ENCODE measurements at places on chromosomes 5 and 9.
A peak's percentile ranks its signal among the peaks of the same experiment; 100 is the strongest.

GRCh38 chr5:14502294-14502690 lies 79.3 kb upstream of the OTULINL start:
- no peak for DNase-seq

DNA sequence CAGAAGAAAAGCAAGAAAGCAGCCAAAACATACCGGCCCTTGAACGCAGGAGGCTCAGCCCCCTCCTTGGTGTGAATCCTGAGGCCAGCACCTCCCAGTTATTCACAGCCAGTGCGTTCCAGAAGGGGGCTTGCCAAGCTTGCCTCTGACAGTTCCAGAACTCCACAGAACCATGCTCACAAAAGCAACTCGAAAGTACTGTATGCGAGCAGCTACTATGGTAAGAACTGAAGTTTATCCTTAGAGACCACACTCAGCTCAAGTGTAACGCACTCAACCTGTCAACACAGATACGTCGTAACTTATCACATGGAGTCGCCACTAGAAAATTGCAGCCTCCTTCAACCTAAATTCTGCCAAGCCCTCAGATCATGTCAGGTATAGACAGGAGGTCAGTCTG lies 1.4 kb downstream of the UBAC1 start:
- DNase-seq: no peak

DNA sequence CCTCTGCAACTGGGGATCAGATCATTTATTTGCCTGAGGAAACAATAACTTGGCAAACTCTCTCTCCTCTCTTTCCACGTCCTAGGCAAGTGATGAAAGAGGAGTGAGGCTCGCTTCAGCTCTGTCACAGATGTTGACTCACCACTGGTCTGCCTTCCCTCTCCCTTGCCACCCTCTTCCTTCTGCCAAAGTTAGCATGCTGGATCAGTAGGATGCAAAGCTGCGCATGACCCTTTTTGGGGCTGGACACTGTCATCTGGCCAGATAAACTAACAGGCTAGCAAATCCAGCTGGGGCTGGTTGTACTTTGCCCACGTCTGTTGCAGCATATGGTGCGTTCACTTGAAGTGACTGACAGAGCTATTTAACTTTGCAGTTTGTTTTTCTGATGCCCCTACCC lies 36.2 kb upstream of the SMARCA2 start:
- DNase-seq: no peak

DNA sequence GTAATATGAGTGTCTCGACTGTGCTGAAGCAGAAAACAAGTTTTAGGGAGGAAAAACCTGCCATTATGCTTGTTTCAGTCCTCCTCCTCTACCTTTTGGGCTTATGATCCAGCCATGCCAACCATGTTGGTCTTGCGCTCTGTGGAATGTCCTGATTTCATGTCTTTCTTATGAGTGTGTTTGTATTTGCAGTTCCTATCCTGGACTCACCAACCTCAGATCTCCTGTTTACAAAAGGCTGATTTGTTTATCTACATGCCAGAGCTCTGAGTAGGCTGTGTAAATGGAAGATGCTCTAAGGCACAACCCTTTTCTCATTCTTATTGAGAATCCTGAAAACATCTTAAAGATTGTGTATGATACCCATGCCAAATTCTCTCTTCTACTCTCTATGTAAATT lies 138.6 kb downstream of the ARHGEF28 start:
- DNase-seq: no peak

DNA sequence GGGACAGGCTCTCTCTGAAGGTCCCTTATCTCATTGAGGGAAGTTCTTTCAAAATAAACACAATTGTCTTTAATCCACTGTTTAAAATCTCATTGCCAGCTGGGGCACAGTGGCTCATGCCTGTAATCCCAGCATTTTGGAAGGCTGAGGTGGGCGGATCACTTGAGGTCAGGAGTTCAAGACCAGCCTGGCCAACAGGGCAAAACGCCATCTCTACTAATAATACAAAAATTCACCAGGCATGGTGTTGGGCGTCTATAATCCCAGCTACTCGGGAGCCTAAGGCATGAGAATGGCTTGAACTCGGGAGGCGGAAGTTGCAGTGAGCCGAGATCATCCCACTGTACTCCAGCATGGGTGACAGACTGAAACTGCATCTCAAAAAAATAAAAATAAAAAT lies 8.3 kb upstream of the NDFIP1 start:
- DNase-seq: no peak

- no peak for DNase-seq
These were observed 51.0 kb upstream of the NFIL3 start for GRCh38 chr9:91474656-91475055.

GRCh38 chr5:92401492-92401891 lies 1018.4 kb upstream of the ARRDC3 start:
- DNase-seq: no peak

DNA sequence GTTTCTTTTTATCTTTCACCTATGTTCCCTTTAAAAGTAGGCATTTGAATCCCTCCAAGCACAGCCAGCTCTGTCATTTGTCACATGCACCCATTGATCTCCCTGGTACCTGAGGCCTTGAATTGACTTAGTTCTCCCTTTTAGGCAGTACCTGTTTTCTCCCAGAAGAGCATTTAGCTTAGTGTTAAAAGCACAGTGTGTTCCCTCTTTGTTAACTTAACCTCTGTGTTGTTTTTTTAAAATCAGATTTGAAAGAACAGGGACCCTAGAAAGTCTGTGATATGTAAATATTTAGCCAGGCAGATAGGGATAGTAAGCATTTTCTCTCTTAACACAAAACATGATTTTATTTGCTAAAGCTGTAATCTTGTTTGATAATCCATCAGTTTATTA lies 113.8 kb upstream of the SPATA31D4 start:
- DNase-seq: no peak

- DNase-seq: no peak
These were observed 299.5 kb downstream of the MEF2C start for GRCh38 chr5:88583471-88583870.

DNA sequence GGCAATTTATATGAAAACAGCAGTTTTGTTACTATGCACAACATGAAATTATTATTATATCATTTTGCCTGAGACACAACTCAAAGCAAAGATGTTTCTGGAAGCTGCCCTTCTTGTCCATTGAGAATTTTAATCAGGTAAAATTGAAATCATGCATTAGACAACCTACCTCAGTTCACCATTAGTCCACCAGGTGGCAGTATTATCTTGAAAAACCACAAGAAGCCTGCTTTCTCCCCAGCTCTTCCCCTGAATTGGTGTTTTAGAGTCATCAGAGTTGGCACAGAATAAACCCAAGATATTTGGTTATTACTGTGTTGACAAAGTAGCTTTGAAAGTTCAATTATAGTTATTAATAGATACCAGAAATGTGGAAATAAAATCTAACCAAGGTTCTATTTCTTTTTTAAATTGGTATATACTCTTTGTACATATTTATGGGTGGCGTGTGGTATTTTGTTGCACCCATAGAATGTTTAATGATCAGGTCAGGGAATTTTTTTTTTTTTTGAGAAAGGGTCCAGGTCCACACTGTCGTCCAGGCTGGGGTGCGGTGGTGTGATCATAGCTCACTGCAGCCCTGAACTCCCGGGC lies 25.7 kb downstream of the UTP15 start:
- peak; percentile 2 for DNase-seq

DNA sequence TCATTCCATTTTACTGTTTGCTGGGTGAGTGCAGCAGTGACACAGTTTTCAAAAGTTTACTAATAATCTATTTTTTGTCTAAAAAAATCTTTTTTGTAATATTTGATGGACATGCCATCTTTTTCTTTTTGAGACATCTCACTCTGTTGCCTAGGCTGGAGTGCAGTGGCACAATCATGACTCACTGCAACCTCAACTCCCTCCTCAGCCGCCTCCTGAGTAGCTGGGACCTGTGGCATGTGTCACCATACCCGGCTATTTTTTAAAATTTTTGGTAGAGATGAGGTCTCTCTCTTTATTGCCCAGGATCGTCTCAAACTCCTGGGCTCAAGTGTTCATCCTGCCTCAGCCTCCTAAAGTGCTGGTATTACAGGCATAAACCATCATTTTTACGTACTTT lies 86.0 kb downstream of the KDM4C start:
- no peak for DNase-seq

DNA sequence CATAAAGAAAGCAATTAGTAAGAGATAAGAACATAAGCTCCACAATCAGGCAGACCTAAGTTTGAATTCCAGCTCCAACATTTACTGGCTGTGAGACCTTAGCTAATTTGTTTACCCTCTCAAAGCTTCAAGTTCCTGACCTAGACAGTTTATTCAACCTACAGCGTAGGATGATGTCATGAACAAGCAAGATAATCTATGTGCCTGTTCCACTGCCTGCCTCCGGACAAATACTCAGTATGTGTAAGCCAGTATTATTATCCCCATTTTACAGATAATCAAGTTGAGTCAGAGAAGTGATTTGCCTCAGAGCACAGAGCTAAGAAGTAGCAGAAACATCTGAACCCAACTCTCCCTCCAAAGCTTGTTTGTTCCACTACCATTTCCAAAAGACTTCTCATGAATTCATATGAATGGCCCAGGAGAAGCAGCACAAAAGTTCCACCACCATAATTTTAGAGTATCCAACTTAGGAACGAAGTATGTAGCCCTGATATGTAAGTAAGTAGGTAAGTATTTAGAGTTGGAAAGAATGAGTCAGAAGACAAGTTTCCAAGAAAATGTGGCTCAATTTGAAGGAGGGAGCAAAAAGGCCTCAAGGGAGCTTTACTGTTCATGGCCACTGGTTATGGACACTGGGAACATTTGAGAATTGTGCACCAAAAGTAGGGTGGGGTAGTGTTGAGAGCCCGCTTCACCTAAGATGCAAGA lies 398.2 kb downstream of the NFIB start:
- no peak for DNase-seq

DNA sequence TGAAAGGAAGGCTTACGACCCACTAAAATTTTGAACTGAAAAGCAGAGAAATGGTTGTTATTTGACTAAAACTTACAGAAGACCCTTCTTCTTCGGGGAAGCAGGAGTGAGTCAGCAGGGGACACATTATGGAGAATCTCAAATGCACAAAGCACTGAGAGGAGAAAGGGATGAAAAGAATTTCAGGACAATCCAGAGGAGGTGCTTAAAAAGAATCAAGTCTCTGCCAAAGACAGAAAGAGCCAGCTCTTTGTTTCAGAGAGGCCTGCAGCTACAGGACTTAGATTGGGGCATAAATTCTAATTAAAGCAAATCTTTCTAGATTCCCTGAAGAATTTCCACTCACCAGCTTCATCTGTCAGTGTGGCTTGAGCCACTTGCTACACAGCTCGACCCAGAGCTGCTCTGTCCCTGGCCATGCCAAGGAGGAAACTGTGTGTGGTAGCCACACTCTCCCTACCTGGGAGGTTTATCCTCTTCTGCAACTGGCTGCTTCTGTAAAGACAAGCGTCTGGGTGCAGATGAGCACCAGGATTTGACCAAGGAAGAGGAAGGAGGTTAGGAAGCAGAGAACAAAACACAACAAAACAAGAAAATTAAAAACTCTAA lies 89.9 kb downstream of the SEMA5A start:
- no peak for DNase-seq

GRCh38 chr9:98182069-98182820 lies 10.2 kb downstream of the CORO2A start:
- DNase-seq: no peak

DNA sequence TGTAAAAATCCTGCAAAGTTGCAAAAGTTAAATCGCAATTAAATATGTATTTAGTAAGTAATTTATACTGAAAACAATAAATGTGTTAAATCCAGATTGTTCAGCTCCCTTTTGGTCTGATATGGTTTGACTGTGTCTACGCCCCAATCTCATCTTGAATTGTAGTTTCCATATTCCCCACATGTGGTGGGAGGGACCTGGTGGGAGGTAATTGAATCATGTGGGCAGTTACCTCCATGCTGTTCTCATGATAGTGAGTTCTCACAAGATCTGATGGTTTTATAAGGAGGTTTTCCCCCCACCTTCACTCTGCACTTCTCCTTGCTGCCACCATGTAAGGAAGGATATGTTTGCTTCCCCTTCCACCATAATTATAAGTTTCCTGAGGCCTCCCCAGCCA lies 140.0 kb downstream of the CDH6 start:
- DNase-seq: no peak
